ENCODE measurements at places on chromosomes 5 and 9. TPM values are rescaled to one million over a fixed set of nuclear protein-coding genes. Genes with fewer than 3 reads are reported as not detected.

DNA sequence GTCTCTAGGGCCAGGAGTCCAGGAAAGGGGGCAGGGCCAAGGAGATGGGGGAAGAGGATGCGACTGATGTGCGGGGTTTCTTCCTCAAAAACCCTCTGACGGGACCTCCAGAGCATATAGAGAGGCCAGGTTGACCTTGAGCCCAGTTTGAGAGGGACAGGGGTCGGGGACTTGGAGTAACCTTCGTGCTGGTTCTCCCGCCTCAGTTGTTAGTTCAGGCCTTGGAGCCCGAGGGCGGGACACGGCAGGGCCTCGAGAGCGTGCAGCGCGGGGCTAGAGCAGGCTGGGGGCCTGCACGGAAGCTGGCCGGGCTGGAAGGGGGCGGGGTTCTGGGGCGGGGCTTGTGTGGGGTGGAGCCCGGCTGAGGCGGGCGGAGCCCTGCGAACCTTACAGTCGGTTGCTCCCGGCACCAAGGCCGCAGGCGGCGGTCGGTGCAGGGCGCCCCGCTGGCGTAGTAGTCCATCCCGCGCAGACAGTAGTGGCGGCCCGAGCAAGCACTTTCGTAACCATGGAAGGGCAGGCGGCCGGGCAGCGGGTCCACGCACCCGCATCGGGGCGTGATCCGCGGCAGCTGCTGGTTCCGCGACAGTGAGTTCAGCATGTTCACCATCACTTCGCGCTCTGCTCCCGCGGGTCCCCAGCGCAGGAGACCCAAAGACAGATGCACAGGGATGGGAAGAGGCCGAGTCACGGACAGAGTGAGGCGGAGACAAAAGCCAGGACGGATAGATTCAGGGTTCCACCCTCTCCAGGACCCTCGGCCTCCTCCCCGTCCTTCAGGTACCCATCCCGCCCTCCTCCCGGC lies 4.0 kb upstream of the MYORG start:
- peaks cover 40% of the 10 kb centered on the region for H3K4me1 ChIP-seq
- no peak overlapping the region for H3K27ac ChIP-seq
- no peaks in the 10 kb centered on the region for H3K27me3 ChIP-seq
- H3K4me3 ChIP-seq, result peak overlapping the region; percentile 52

GRCh38 chr9:115071176-115071575 lies 46.8 kb downstream of the TNC start:
- no peaks in the 10 kb centered on the region for H3K4me1 ChIP-seq
- no peaks in the 10 kb centered on the region for H3K27me3 ChIP-seq
- no peak for DNase-seq
- H3K36me3 ChIP-seq, result no peaks in the 10 kb centered on the region

- DNase-seq, result no peak
- no peaks in the 10 kb centered on the region for H3K4me1 ChIP-seq
- H3K27me3 ChIP-seq, result no peaks in the 10 kb centered on the region
- no peak overlapping the region for H3K27ac ChIP-seq
- no peak overlapping the region for H3K4me3 ChIP-seq
- no peaks in the 10 kb centered on the region for H3K36me3 ChIP-seq
Observed at GRCh38 chr5:113771483-113771882, 258.0 kb downstream of the YTHDC2 start.

- no peak for DNase-seq
- H3K36me3 ChIP-seq, result peaks cover 9% of the 10 kb centered on the region
- no peak overlapping the region for H3K4me3 ChIP-seq
Observed at GRCh38 chr9:101478444-101478843, 42.9 kb upstream of the ALDOB start.

NTRK2 gene
- 2.8 TPM for total RNA-seq

TSSK1B gene
- 0.09 TPM for total RNA-seq

TAF1L gene
- not detected for total RNA-seq

Data from upper lobe of left lung (tissue), 6 donors.